ENCODE measurements at places on chromosomes 3 and 15.

GRCh38 chr15:85403745-85404144, 23.3 kb downstream of the AKAP13 start:
- no peak for DNase-seq

- DNase-seq: no peak
Observed at GRCh38 chr15:38274135-38274534, 21.5 kb downstream of the SPRED1 start.

DNA sequence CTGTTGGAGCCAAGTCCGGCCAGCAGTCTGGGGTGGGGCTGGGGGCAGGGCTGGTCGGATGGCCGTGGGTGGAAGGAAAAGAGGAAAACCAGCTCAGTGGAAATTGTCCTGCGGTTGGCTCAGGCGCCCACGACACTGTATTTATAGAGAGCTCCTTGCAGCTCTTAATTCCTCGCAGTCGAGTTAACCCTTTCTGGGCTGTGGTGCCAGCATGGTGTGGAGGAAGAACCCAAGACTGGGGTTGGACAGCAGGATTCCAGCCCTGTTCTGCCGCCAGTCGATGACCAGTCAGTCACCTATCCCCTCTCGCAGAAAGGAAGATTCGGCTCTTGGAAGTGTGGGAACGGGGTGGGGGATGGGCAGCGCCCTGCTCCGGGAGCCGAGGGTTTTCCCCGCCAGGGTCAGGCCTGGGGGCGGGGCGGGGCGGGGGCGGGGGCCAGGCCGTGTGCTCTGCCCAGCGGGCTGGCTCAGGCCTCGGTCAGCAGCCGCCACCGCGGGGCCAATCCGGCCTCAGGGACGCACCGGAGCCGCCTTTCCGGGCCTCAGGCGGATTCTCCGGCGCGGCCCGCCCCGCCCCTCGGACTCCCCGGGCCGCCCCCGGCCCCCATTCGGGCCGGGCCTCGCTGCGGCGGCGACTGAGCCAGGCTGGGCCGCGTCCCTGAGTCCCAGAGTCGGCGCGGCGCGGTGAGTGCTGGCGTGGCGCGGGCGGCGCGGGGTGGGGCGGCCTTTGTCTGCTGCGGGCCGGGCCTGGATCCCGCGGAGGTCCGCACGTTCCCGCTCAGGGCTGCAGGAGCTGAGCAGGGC, at the start of gene CD276:
Gene CD276 (plus strand): TSS at position 607 of the 804 bp plus-strand sequence. CDS start 15,257 bp downstream, outside the sequence.
- no peak for DNase-seq

- no peak for DNase-seq
Observed at GRCh38 chr15:68769702-68770101, 51.0 kb downstream of the ANP32A start.

DNA sequence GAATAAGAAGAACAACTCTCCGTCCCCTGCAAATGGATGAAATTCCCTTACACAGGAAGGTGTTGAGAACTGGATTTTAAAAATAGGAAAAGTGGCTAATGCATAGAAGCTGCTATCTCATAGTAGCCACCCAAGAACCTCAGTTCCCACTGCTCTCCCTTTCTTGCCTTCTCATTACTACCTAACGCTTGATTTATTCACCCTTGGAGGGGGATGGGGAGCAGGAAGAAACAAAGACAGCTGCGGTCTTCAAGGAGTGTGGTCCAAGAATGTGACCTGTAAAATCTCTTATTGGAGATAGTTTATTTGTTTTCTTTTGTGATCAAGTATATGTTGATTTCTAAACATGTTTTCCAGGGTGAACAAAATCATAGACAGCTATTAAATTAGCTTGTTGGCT, 274.1 kb upstream of the CTNNB1 start:
- no peak for DNase-seq

- DNase-seq: no peak
Observed at GRCh38 chr3:175082631-175083030, 223.5 kb downstream of the NAALADL2 start.

Measured in stimulated activated CD8-positive, alpha-beta memory T cell treated with anti-CD3 and anti-CD28 coated beads, Interleukin-4, amount 100 ng/mL, for 24 hours (primary cell).